ENCODE measurements at places on chromosomes 4 and X. TPM values are rescaled to one million over a fixed set of nuclear protein-coding genes. Genes with fewer than 3 reads are reported as not detected.

The ACTRT1 gene
- total RNA-seq, result not detected

GRCh38 chr4:7478665-7479064 lies 43.9 kb upstream of the PSAPL1 start:
- DNase-seq, result no peak

DNA sequence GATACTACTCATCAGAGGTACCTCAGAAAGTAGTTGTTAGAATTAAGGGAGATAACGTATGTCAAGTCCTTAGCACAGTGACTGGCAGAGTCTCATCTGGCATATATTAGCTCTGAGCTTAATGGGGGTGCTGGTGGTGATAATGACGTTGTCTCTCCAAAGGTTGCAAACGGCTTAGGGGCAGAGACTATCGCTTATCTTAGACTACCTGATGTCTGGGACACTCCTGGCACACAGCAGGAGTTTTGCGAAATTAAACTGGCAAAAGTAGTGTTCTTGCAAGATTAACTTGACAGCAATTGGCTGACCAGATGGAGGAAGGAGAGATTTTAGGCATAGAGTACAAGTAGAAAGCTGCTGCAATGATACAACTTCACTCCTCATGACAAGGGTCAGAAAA lies 300.1 kb upstream of the FTHL17 start:
- DNase-seq, result no peak

The KCND1 gene
- 3.7 TPM for total RNA-seq

DNA sequence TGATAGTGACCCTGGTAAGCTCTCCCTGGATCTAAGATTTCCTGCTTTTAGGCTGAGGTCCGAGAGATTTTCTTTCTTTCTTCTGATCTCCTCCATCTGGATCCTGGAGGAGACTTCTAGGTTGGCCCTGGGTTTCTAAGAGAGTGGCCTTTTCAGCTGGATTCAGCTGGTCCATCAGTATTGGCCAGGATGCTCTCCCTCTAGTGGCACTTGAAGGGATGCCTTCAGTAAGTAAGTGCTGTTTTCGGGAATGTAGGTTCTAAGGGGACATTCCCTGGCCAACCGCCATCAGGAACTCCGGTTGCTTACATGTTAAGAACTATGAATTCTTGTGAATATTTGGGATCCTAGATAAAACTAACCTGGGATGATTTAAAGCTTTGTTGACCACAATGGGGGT lies 56.9 kb downstream of the SERTM2 start:
- peak; percentile 80 for DNase-seq

GRCh38 chr4:182222766-182223165 lies 20.4 kb upstream of the TENM3 start:
- no peak for DNase-seq
